ENCODE measurements at places on chromosomes 2 and 18.

DNA sequence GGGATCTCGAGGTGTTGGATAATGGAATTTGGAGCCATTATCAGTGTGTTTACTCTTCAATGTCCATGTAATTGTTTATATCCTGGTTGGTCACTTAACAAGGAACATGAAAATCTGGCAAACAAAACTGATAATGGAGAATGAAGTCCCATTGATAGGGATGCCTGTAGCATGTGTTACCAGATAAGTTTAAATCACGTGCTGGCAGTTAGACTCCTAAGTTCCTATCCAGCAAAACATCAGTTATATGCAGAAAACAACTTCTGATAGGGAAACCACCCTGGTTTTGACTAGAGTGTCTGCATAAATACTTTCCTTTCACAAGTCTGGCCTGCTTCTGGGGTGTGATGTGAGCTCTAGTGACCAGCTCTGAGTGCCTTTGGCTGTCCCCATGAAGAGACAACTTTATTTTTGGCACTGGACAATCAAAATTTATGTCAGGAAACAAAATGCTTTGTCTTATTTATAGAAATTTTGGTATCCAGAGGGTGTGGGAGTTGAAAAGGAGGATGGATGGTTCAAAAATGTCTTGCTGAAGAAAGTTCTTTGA, 82.0 kb downstream of the FHOD3 start:
- no peak for DNase-seq

DNA sequence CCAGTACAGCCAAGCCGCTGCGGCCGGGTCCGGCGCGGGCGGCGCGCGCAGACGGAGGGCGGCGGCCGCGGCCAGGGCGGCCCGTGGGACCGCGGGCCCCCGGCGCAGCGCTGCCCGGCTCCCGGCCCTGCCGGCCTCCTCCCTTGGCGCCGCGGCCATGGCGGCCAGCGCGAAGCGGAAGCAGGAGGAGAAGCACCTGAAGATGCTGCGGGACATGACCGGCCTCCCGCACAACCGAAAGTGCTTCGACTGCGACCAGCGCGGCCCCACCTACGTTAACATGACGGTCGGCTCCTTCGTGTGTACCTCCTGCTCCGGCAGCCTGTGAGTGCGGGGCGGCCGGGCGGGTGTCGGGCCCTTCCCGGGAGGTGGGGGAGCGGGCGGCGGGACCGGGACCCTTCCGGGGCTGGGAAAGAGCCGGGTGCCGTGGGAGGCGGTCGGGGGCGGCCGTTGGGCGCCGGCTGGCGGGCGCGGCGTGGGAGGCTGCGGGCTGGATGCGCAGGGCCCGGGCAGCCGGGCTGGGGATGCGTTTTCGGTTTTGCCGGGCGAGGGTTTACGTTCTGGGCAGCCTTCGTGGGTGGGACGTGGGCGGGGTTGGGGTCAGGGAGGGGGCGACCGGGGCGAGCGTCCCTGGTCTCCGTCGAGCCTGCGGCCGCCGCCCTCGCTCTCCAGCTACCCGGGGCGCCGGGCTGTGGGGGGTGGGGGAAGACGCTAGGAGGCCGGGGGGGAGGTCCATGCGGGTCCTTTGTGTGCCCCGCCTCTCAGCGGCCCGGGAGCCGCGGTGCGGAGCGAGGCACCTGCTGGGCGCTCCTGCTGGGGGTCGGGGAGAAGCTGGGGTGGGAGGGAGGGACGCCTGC, 537 bp downstream of the AGFG1 start:
- no peak for DNase-seq

DNA sequence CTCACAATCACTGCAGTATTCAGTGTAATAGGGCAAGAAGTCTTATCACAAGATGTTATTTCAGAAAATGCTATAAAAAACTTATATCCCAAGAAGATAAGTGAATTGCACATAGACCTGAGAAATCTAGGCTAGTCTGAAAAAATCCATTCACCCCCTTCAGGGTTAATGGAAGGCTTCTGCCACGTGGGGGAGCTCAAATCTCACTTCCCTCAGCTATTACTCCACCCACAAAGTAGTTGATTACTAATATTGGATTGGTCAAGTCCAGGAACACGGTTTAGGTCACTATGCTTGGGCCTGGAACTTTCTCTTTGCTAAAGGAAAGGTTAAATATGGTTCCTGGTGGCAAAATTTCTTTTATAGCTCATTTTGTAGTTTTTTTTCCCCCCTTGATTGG, 51.2 kb upstream of the ADAM23 start:
- peak; percentile 33 for DNase-seq

DNA sequence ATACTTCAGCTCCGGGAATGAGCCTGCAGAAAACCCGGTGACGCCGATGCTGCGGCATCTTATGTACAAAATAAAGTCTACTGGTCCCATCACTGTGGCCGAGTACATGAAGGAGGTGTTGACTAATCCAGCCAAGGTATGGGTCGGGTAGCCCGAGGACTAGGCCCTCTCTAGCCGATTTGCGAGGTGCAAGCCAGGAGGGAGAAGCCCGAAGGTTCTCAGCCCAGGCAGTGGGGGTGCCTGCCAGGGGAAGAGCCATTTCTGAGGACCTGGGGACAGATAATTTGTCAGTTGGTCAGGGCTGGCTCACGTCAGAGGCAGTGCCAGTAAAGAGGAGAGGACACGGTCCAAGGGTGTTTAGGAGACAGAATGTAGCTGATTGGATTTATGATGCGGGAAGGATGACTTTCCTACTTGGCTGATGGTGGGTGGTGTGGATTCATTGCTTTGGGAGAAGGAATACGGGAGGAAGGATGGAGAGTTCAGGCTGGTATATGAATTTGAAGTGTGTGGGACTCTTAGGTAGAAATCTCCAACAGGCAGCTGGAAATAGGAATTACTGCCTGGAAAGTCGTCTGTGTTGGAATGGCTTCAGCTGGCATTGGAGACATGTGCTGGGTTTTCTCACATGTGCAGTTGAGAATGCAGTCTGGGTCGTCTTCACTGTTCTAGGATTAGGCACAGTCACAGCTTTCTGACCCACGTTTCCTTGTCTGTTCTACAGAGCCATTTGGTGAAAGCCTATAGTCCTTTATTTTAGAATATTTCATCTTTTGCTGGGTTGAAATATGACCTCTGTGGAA, 874 bp downstream of the NDUFAF7 start:
- DNase-seq = no peak

DNA sequence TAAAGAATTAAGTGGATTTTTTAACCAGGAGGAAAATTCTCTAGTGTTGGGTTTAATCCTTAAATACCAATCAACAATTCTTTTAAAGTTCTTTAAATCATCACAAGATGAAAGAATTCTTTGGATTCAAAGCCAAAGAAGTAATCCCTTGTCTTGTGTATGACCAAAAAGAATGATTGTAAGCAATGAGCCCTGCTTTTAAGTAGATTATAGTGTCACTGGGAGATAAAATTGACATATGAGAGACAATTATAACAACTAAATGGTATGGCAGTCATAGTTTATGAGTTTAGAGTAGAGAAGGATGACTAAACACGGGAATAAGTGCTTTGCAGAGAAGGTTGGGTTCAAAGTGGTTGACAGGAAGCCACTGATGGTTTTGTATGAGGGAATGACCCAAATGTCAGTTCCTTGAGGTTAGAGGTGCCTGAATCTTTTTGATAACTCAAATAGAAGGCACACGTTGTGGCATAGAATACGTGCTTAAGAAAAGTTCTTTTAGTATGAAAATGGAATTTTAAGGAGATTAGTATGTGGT, 199.6 kb upstream of the TCF4 start:
- DNase-seq = no peak

DNA sequence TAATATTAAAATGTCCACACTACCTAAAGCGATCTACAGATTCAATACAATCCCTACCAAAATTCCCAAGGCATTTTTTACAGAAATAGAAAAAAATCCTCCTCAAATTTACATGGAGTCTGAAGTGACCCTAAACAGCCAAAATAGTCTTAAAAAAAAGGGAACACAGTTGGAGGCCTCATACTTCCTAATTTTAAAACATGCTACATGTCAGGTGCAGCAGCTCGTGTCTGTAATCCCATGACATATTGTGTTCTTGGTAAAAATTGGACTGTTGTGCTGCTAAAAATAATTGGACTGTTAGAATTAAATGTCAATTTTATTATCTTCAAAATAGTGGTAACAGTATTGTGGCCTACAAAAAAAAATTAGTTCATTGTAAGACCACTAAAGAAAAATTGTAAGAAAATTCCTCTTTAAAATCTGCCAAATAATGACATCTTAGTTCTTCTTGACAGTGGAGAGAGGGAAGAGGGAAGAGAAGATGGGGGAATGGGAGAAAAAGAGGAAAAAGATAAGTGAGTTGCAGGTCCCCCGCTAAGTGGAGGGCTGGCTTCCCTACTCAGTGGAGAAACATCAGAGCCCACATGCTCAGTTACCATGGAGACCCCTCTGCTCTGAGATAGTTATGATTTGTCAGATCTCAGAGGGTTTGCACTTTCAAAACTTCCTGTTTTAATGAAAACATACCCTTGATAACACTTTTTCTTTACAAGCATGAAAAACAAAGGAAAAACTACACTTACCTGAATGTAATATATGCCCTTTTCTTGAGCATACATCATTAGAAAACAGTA, 46.5 kb downstream of the UNC50 start:
- DNase-seq = no peak

Data from NCI-H1694 treated with DMSO at 0.1 percent for 48 hours (cell line).